Endothelial cell of umbilical vein (primary cell): ENCODE measurements at places on chromosomes 5 and 9. TPM values are rescaled to one million over a fixed set of nuclear protein-coding genes. Genes with fewer than 3 reads are reported as not detected.
A peak's percentile ranks its signal among the peaks of the same experiment; 100 is the strongest.

DNA sequence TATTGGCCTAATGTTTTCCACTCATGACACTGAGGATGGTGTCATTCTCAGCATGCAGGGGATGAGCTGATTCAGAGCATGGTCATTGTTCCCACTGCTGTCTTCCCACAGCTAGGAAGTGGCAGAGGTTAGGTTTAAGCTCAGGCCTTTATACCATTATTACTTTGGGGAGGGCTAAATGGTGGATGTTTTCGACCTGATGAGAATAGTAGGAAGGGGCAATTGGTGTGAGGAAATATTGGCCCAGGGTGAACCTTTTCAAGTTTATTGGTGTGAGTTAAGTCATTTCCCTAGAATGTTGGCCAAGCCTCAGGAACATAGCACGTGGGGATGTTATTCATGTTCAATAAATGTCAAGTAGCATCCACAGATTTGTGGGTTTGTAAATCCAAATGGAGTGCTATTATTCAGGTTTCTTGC, 59.6 kb downstream of the ARHGAP26 start:
- no peaks in the 10 kb centered on the region for H3K27me3 ChIP-seq
- peak; percentile 82 for DNase-seq
- no peaks in the 10 kb centered on the region for H3K36me3 ChIP-seq

The B4GALT7 gene
- polyA plus RNA-seq = 78.9 and 101 TPM in 2 replicates

DNA sequence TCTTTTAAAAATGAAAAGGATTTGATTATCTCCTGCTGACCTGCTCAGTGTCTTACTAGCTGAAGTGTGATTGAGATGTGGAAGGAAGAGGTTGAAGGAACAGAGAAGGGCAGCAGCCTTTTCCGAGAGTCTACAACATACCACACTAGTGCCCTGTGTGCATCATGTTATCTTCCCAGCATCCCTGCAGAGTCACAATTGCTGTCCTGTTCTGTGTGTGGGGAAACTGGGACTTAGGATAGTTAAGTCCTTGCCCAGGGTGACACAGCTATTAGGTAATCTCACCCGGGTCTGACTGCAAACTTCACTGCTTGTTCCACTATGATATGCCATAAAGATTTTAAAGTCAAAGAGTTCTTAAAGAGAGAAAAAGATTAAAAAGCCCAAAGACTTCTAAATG, 55.8 kb downstream of the FAM78A start:
- DNase-seq = no peak
- no peak overlapping the region for H3K4me3 ChIP-seq
- no peak overlapping the region for H3K27ac ChIP-seq
- H3K36me3 ChIP-seq = no peaks in the 10 kb centered on the region
- no peaks in the 10 kb centered on the region for H3K27me3 ChIP-seq
- H3K4me1 ChIP-seq = peaks cover 17% of the 10 kb centered on the region

GRCh38 chr5:55771175-55771655, 33.4 kb downstream of the DDX4 start:
- no peak overlapping the region for H3K27ac ChIP-seq
- H3K4me1 ChIP-seq = no peaks in the 10 kb centered on the region
- H3K4me3 ChIP-seq = no peak overlapping the region
- no peaks in the 10 kb centered on the region for H3K27me3 ChIP-seq
- no peak for DNase-seq
- H3K36me3 ChIP-seq = no peaks in the 10 kb centered on the region

The PCDHA1 gene
- 0.03 and 0.04 TPM in 2 replicates for polyA plus RNA-seq
